ENCODE measurements at places on chromosomes 6 and 20.

- DNase-seq, result no peak
Measured at GRCh38 chr6:111530667-111531066, 47.6 kb upstream of the REV3L start.

DNA sequence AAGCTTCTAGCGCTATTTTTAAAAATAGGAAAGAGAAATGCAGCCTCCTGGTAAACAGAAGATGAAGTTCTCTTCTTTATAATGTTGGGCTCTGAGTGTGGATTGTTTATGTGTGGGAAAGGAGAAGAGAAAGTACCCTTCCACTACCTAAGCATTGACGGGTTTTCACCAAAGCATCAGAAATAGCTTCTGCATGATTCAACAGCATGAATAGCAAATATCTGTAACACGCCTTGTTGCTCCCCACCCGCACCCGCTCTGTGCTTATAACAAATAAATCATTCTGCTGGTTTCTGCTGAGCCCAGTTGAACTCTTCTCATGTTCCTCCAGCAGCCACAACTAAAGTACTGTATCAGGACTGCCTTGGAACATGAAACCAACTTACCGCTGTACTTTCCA, 20.7 kb downstream of the TXLNB start:
- peak; percentile 9 for DNase-seq

GRCh38 chr20:35009665-35010328, 54.1 kb downstream of the MYH7B start:
- DNase-seq, result no peak

GRCh38 chr20:57664476-57664875, 44.2 kb upstream of the ZBP1 start:
- no peak for DNase-seq

GRCh38 chr6:146719387-146719786, 120.6 kb downstream of the ADGB start:
- DNase-seq, result no peak

- no peak for DNase-seq
Measured at GRCh38 chr20:39123185-39123557, 161.0 kb downstream of the DHX35 start.

- no peak for DNase-seq
Measured at GRCh38 chr6:25464225-25464624, 185.1 kb downstream of the CARMIL1 start.

DNA sequence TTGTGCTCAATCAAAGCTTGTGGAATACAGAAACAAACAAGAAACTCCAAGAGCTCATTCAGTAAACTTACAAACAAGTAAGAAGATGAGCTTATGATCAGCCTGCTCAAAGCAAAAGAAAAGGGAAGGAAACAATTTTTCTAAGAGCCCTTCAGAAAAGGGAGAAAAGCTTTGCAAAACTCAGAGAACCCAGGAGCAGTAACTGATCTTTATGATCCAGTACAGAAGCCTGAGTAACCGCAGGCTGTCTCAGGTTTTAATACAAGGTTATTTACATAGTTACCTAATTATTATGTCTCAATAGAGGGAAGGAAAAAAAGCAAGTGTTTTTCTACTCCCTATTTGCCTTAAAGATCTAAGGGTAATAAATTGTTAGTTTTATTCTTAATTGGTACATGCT, 226.5 kb downstream of the MAFB start:
- no peak for DNase-seq

DNA sequence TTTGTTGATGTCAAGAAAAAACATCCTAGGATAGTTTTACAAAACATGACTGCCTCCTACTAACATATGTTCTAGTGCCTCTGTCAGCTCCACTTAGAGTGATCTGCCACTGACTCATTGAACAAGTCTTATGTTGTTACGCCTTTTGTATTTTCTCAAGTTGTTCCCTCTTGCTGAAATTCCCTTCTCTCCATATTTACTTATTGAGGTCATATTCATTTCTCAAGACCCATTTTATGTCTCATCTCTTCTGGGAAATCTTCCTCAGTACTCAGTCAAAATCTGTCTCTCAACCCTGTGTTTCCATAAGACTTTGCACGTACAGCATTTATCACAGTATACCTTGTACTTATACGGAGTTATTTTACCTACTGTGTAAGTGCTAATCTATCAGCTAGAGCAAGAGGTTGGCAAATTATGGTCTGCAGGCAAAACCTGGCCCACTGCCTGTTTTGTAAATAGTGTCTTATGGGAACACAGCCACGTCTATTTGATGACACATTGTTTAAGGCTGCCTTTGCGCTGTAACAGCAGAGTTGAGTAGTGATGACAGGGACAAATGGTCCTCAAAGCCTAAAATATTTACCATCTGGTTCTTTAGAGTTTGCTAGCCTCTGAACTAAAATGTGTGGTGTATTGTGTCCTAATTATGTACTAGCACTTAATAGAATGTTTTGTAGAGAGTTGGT, 83.4 kb downstream of the ADGRB3 start:
- no peak for DNase-seq

GRCh38 chr6:136127873-136128272, 122.2 kb downstream of the MTFR2 start:
- no peak for DNase-seq

DNA sequence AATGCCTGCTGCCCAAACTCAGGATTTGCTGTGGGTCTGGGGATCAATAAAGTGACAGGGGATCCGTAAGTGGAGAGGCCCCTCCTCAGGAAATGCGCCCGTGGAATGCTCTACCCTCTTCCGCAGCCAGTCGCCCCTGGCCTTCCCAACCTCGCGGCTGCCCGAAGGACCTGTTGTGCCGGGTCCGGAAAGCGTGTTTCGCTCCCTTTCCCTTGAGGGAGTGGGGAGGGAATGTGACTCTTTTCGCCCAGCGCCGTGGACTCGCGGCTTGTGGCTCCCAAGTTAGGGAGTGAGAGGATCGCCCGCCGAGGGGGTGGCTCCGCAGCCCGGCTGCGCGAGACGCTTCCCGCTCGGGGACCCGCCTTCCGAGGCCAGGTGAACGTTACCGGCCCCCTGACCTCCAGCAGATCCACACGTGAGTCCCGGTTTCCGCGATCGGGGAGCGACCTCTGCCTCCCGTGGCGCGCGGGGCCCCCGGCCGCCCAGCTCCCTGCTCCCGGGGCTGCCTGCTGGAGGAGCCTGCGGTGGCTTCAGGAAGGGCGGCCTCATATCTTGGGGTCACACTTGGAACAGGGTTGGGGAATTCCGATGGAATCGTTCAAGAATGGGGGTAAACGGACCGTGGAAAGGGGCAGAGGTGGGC, 666 bp downstream of the TPD52L1 start:
- peak; percentile 11 for DNase-seq

DNA sequence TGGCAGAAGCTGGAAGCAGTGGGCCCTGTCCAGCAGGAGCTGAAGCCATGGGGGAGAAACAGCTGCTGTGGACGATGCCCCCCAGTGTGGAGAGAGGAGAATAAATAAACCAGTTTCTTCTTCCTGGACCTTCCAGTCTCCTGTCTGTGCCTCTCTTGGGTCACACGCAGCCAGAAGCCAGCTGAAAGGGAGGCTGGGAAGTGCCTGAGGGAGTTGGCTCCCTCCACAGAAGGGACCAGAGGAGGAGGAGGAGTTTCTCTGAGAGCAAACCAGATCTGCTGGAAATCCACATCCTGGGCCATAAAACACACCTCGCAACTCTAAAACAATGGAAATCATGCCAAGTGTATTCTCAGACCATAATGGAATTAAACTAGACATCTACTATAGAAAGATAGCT, 577.0 kb downstream of the CDH26 start:
- DNase-seq, result no peak

GRCh38 chr6:139290787-139291311, 949 bp downstream of the TXLNB start:
- DNase-seq, result no peak

GRCh38 chr20:47361057-47361915, 4.8 kb upstream of the ZMYND8 start:
- peak; percentile 32 for DNase-seq
